NCI-H2227 treated with DMSO at 0.1 percent for 48 hours (cell line): ENCODE measurements at places on chromosomes 7 and 10.

GRCh38 chr7:88324699-88325098, 18.0 kb upstream of the STEAP4 start:
- DNase-seq, result no peak

- no peak for DNase-seq
Observed at GRCh38 chr10:132802694-132803320, 16.9 kb upstream of the NKX6-2 start.

DNA sequence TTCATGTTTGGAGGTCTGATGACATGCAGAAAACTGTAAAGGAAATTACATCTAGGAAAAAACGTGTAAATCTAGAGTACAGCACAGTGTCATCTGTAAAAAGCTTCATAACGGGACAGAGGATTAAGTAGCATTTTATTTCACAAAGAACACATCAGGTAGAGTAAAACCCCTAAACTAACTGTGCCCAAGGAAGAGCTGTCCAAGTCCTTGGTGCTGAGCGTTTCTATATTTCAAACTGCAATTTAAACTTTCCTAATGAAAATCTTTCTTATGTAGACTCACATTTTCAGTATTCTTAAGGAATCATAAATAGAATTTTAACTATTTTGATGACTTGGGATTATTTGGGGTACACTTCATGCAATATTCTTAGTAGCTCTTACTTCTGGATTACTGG, 646.2 kb downstream of the IPMK start:
- DNase-seq, result no peak

- DNase-seq, result no peak
Observed at GRCh38 chr10:46014206-46014605, 16.2 kb downstream of the NCOA4 start.

- no peak for DNase-seq
Observed at GRCh38 chr10:48274636-48275035, at the start of gene FRMPD2. Gene FRMPD2 (minus strand): TSS chr10:48274696. CDS start chr10:48274567, 129 bp downstream.

DNA sequence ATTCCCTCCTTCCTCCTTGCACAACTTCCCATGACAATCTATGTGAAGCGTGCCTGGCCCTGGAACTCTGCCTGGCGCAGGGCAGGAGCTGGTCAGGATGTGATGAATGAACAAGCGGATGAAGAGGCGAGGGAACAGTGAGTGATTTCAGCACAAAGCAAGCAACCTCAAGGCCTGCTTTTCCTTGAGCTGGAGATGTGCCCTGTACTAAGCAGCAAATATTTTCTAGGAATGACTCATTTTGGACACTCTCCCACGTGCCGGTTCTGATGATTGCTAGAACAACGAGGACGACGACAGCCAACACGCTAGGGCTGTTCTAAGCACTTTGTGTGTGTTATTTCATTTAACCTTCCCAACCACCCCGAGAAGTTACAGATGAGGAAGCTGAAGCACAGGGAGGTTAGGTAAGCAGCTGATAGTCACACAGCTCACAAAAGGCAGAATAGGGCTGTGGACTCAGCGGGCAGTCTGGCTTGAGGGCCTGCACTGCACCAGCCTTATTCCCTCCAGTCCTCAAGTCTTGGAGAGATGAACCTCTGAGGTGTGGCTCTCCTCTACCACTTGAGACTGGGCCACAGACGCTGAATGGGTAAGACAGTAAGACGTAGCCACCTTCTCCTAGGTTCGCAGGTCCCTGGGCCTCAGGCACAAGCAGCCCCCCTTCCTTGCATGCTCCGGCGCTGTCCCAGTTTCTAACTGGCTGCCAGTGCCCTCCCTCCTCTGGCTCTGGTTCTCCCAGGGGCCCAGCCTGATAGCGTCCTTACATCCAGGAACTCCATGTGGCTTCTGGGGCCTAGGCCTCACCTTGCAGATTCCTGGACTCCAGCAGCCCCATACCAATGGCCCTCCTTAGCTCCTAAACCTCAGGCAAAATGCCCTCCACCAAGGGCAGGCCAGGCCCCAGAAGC, 59.0 kb downstream of the YKT6 start:
- DNase-seq, result no peak

- DNase-seq, result no peak
Observed at GRCh38 chr7:47225387-47226131, 356.4 kb downstream of the TNS3 start.

DNA sequence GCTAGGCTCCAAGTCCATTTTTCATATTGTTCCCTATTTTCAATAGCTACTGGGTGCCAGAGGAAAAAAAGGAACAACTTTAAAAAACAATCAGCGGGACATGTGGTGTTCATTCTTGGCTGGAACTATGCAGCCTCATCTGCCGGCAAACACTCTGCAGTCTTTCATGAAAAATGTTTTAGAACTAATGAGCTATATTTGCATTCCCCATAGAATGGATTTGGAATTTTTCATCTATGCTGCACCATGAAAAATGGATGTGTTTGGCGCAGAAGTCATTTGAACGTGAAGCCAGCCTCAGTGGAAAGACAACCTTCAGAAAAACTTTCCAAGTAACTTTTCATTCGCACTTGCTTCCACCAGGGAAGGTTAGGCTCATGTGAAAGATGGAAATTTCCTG, 270.5 kb downstream of the SKAP2 start:
- no peak for DNase-seq

DNA sequence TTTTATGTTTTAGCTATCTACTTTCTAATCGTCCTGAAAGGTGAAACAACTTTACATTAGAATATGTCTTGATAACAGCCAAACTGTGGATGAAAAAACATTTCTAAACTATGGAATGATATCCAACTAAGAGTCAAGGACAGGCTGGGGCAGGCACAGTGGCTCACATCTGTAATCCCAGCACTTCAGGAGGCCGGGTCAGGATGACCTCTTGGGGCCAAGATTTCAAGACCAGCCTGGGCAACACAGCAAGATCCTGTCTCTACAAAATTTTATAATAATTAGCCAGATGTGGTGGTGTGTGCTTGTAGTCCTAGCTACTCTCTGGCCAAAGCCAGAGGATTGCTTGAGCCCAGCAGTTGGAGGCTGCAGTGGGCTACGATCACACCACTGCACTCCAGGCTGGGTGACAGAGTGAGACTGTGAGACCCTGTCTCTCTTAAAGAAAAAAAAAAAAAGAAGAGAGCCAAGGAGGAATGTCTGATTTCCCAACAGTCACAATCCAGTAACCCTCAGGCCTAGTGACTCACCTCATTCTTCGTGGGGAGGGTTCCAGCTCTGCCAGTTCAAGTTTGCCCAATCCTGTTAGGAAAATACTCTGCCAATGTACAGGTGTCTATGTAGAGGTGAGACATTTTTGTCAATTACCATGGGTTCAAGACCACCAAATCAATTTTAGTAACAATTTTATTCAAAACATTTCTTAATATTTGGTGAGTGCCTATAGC, 14.6 kb upstream of the FZD1 start:
- DNase-seq, result no peak
